ENCODE measurements at places on chromosomes 5 and 9.

DNA sequence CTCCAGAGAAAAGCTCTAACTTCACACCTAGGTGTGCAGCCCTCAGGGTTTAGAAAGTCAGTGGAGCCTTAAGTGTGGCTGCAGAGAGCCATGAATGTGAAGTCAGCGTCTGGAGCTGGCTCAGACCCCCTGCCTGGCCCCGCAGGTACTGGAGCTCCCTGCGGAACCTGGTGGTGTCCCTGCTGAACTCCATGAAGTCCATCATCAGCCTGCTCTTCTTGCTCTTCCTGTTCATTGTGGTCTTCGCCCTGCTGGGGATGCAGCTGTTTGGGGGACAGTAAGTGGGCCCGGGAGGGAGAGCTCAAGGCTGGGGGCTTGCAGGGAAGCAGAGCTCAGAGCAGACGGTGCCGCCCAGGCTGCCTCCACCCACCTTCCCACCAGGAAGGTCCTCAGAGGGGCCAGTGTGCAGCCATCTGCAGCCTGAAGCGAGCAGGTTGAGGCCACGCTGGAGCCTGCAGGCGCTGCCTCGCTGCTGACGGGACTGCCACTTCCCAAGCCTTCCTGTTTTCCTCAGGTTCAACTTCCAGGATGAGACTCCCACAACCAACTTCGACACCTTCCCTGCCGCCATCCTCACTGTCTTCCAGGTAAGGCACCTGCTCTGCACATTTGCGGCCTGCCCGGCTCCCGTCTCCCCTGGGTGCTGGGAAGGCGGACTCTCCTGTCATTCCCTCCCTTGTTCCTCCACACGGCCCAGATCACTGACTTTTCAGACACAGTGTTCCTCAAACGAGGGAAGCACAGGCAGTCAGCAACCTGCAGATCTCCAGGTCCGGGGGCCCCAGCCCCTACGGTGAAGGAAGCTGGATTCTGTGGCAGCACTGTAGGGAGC, 108.9 kb downstream of the CACNA1B start:
- DNase-seq, result no peak

DNA sequence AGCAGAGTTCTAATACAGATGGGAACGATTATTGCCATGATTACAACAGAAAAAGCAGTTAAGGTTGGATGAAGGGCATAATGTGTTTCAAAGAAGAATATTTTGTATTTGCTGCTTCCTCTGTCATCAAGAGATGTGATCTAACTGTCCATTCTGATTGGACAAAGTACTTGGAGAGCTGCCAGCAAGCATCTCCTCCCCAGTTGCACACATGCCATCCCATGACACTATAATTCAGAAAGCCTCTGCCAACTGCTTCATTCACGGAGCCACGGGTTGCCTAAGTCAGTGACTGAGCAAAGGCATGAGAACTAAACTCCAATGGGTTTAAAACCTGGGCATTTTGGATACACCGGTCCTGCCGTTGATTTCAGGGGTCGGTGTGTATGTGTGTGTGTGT, 253.8 kb downstream of the CRB2 start:
- no peak for DNase-seq

- DNase-seq, result peak; percentile 11
Measured at GRCh38 chr9:7536310-7536939, 263.2 kb downstream of the DMAC1 start.

- peak; percentile 25 for DNase-seq
Measured at GRCh38 chr5:78360924-78361630, 660 bp downstream of the SCAMP1 start.

DNA sequence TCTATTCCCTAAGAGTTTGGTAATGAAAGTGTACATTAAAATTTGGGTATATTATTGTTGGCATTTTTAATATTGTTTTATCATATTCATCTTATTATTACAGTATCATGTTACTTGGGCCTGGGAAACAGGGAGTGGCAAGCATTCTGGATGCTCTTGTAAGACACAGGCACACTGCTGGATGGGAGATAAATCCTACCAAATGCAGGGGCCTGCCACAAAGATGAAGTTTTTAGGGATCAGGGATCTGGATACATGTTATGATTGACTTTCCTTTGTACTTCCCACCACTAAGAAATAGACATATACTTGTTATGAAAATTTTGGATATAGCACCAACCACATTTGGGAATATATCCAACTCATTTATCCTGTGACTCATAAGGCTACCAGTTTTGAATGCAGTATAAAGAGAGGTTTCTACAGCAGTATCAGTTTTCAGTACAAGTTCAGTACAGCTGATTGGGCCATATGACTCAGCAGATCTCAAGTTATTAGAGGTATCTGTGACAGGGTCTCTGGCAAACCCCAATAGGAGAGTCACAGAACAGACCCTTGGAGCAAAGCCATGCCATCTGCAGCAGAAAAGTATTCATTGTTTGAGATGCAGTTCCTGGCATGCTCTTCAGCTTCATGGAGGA, 360.1 kb downstream of the DMAC1 start:
- DNase-seq, result no peak

DNA sequence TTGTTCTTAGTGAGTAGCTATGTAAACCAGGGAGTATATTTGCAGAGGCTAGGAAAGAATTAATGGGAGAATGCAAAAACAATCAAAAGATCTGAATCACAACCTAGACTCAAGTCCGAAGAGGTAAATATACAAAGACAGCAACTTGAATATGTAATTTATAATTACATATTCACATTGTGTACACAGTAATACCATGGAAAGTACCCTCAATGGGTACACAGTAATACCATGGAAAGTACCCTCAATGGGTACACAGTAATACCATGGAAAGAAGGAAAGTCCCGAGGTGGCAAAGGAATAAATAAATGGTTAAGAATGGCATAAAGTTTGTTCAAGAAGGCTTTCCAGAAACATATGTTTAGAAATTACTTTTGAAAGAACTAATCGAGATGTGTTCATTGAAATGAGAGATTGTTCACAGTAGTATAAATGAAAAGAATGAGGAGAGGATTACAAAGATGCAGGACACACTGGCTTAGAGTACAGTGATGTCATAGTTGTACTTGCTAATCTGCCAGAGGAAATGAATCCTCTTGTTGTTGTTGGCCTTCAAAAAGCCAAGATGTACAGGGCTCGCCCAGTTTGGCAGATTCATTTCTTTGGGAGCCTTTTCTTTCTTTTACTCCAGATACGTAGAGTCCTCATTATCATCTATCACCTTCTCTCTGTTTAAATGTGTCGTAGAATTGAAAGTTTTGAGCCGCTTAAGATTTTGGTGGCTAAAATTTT, 116.0 kb downstream of the UNC13B start:
- DNase-seq, result no peak
